ENCODE measurements at places on chromosomes 16 and 17. TPM values are rescaled to one million over a fixed set of nuclear protein-coding genes. Genes with fewer than 3 reads are reported as not detected.

- no peak for DNase-seq
Measured at GRCh38 chr16:28167221-28167620, 44.5 kb downstream of the XPO6 start.

Gene ANKFY1
- 56.7 TPM for total RNA-seq

GRCh38 chr17:79191270-79191934 is 116.8 kb downstream of the ENGASE start:
- no peak for DNase-seq

GRCh38 chr17:28972437-28972836 is 21.1 kb upstream of the PHF12 start:
- no peak for DNase-seq

- no peak for DNase-seq
Measured at GRCh38 chr16:67516296-67517154, 12.1 kb upstream of the RIPOR1 start.

- no peak for DNase-seq
Measured at GRCh38 chr17:48928876-48929811, 15.5 kb downstream of the SNF8 start.

GRCh38 chr16:2501946-2502895 is 11.5 kb upstream of the ATP6V0C start:
- DNase-seq = no peak

Gene SLC35G6
- total RNA-seq = not detected

Gene SERPINF2
- total RNA-seq = 1.0 TPM

DNA sequence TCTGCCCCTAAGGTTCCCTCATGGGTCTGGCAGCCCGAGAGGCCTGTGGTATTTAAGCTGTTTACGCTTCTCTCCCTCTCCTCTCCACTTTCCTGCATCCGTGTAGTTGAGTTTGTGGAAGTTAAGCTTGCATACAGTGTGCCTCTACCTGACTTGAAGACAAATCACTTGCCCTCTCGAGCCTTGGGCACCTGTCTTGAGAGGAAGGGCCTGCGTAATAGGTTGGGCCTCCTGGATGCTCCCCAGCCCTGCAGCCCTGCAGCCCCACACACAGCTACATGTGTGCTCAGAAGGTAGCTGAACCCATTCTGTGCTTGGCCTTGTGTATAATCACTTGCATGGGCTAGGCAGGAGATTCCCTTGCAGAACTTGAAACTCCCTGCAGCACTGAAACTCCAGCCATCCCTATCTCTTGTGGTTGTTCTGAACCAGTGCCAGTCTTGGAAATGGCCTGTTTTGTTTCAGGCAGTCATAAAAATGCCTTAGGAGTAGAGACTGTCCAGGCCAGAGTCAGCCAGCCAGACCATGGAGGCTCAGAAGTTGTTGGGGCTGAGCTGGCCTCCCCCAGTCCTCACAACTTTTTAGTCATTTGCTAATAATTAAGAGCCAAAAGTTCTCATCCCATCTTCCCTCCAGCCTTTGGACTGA is 134.6 kb downstream of the CLEC16A start:
- no peak for DNase-seq

Gene METTL16
- 41.3 TPM for total RNA-seq

- no peak for DNase-seq
Measured at GRCh38 chr17:67413388-67413787, 36.3 kb downstream of the PITPNC1 start.

DNA sequence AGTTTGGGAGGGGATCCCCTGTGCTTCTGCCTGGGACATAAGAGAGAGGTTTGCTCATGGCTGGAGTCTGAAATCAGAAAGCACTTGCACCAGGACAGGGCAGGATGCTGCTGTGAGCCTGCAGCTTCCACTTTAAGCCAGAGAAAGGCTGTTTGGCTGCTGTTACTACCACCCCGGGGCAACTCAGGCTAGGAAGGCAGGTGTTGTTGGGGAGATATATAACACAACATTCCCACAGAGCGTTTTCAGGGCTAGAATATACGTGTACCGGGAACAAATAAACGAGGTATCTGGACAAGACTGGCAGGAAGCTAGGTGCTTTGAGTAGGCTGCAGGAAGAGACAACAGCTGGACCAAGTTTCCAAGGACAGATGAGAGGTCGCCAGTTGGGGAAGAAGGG is 313.3 kb upstream of the CCL2 start:
- DNase-seq = no peak

GRCh38 chr17:78624324-78625151 is 47.3 kb upstream of the DNAH17 start:
- no peak for DNase-seq

Gene CA10
- total RNA-seq = not detected

Gene BAHCC1
- total RNA-seq = 5.5 TPM

DNA sequence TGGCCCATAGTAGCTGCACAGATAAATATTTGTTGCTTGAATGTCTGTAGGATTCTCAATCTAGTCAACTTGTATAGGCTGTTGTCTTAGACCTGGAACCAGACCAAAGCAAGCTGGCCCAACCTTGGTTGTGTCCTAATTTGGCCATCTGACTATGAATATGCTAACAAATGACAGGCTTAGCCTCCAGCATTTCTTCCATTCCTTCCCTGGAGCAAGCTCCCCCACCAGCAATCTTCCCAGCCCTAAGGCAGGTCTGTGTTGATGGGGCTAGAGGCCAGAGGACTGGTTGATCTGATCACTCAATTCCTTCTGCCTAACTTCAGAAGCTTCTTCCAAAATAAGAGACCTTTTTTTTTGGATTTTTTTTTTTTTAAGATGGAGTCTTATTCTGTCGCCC is 9.4 kb upstream of the PHOSPHO1 start:
- no peak for DNase-seq

GRCh38 chr17:52790359-52790955 is 631.9 kb upstream of the CA10 start:
- DNase-seq = no peak

Gene STXBP4
- total RNA-seq = 12.6 TPM

GRCh38 chr17:34011599-34011998 is 243.5 kb upstream of the CCL2 start:
- DNase-seq = no peak

GRCh38 chr17:39845052-39845846 is 18.9 kb downstream of the IKZF3 start:
- no peak for DNase-seq

GRCh38 chr17:82246365-82247181 is 17.7 kb downstream of the SLC16A3 start:
- no peak for DNase-seq

Gene CDR2L
- 0.49 TPM for total RNA-seq

Gene ZNF785
- 4.6 TPM for total RNA-seq

Measured in OCI-LY7 (cell line).